RCC 7860 (cell line): ENCODE measurements at places on chromosomes 5 and 9.

DNA sequence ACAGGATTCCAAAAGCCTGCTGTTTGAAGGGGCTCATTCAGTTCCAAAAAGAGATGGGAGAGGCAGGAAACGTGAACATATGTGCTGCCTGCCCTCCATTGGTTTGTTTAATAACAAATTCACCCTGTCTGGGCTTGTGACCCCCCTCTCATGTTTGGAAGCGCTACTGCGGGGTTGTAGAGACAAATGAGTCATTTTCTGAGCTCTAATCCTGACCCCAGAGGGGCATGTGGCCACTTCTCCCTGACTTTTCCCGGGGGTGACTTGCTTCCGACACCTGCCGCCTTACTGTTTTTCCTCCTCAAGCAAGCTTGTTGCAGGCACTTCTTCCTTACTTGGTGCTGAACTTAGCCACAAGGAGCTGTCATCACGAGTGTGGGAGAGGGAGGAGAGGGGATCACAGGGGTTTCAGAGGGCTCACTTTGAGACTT, 75.9 kb downstream of the LMNB1 start:
- no peak for DNase-seq

GRCh38 chr5:77430726-77431125, 61.4 kb downstream of the WDR41 start:
- no peak for DNase-seq

DNA sequence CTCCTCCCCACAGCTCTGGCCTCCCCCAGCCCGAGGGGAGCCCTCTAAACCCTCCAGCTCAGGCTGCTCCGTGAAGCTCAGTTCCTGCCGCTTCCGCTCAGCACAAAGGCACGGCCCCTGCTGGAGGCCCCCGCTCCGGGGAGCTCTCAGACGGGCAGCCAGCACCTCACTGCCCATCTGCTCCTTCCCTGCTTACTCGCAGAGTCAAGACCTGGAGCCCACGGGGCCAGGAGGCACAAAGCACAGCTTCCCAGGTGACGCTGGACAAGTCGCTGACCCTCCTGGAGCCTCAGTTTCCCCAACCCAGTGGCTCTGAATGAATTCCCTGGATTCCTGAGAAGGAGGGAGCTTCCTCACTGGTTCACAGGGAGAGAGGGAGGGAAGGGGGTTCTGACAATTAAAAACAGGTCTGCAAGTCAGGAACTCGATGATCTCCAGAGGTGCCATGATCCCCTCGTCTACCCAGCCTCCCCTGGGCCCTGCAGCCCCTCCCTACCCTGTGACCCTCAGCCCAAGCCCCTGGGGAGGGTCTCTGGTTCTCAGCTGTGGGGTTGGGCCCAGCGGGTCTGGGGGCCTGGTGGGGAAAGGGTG, 36.2 kb downstream of the VAV2 start:
- DNase-seq = no peak

- peak; percentile 49 for DNase-seq
Measured at GRCh38 chr5:75260708-75261107, 24.0 kb upstream of the ANKRD31 start.

GRCh38 chr5:169874621-169875020, 105.7 kb downstream of the INSYN2B start:
- no peak for DNase-seq

DNA sequence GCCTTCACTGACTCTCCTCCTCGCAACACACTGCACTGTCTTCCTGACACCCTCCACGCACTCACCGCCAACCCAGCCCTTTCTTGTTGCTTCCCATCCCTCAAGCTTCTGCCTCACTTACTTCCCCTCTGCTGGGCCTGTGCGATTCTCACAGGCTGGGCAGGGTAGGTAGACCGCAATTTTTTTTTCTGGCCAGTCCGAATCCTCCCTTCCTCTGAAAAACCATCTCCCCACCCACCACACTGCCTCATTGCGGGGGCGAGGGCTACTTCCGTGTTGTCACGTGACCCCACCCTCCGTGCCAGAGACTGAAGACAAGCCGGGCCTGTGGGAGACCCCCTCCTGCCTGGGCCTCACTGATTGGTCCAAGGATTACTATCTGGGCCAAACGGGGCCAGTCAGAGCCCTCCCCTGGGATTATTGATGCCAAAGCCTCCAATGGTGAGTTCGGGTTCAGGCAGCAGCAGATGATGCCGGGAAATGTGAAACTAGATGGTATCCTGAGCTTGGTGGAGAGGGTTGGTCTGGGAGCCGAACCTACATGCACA, 73.1 kb downstream of the STK10 start:
- DNase-seq = no peak

DNA sequence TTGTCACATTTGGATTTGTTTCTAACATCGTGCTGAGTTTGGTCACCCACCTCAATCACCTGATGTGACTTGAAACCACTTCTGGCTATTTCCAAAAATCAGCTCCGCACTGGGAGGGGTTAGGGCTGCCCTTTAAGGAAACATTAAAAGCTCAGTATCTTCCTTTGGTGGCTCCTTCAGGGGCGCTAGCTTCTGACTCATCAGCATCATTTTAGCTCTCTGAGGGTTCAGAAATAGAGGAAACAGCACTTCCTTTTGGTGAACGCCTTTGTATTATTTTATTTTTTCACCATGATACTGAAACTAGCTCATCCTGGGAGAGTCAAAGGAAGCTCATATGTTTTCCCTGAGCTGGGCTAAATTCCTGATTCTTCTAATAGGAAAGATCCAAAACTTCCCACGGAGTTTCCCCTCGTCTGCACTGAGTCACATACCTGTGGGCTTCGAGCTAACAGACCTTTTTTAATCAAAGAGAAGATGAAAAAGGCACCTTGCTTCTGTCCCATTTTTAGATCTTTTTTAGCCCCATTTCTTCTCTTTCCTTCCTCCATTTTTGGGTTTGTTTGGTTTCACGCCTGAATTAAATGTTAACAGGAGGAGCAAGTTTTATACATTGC, 48.2 kb downstream of the ROPN1L start:
- DNase-seq = no peak
